RPMI7951 (cell line): ENCODE measurements at places on chromosomes 12 and 14. TPM values are rescaled to one million over a fixed set of nuclear protein-coding genes. Genes with fewer than 3 reads are reported as not detected.

The DAO gene
- total RNA-seq, result not detected in 2 replicates

The PLEK2 gene
- 13.7 and 14.5 TPM in 2 replicates for total RNA-seq

The CRIP1 gene
- total RNA-seq, result 0.12 TPM in 1 of 2 replicates, not detected in the other

The NPAS3 gene
- total RNA-seq, result 0.29 and 0.48 TPM in 2 replicates

The LUM gene
- 56.5 and 102 TPM in 2 replicates for total RNA-seq

The TMEM132C gene
- total RNA-seq, result not detected in 2 replicates

The CFAP251 gene
- 1.5 and 2.0 TPM in 2 replicates for total RNA-seq
